ENCODE measurements at places on chromosomes 1 and 21.

GRCh38 chr1:44609768-44610526 is 64.3 kb downstream of the TMEM53 start:
- DNase-seq: no peak

- DNase-seq: no peak
These were observed 5.8 kb downstream of the VASH2 start for GRCh38 chr1:212955961-212956620.

DNA sequence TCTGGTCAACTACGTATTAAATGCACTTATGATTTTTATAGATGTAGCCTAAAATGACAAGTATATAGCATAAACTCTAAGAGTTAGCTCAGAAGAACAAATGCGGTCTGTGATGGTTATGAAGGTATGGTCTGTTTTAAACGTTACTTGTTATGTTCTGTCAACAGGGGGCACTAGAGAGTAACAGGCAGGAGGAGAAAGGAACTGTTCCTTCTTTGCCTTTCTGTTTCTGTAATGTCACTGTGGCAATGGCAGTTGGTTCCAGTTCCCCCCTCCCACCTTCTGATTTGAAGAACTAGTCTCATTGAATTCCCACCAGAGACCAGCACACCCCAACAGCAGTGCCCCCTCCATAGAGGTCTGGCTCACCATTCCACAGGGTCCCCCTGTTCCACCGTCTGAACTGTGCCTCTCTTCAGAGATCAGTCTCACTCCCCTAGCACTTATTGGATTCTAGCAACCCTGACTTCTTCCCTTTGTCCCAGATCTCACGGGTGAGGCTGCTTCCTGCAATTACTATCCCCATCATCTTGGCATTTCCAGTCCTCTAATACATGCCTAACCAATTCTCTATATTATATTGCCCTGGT is 14.0 kb downstream of the KRTAP24-1 start:
- no peak for DNase-seq

GRCh38 chr1:157132616-157133167 is 5.5 kb downstream of the ETV3 start:
- no peak for DNase-seq

DNA sequence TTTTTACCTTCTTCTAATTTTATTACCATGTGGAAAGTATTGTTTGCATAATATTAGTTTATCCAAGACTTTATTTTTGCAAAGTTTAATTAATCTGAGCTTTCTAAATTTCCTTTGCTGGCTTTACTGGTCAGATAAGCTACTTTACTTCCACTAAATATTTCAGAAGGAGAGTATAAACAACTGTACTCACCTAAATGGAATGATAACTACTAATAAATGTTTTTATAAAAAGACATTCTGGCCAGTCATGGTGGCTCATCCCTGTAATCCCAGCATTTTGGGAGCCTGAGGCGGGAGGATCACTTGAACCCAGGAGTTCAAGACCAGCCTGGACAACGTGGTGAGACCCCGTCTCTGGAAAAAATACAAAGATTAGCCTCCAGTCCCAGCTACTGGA is 36.0 kb downstream of the ATP8B2 start:
- no peak for DNase-seq

GRCh38 chr1:212615201-212615470 is 6.6 kb downstream of the ATF3 start:
- no peak for DNase-seq

DNA sequence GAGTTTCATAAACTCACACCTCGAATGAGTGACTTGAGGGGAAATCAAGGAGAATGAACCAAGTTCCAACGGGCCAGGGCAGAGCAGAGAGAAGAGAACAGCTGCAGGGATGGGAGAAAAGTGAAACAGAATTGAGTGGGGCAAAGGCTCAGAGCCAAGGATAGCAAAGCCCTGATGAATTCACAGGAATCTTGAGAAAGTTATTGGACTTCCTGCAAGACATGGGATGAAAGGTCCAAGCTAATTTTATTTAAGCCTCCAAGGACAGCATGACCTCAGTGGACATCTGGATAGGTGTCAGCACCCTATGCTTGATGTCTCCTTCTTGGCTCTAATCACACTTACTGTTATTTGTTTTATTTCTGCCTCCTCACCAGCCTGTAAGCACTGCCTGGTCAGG is 43.0 kb upstream of the RAVER2 start:
- no peak for DNase-seq

DNA sequence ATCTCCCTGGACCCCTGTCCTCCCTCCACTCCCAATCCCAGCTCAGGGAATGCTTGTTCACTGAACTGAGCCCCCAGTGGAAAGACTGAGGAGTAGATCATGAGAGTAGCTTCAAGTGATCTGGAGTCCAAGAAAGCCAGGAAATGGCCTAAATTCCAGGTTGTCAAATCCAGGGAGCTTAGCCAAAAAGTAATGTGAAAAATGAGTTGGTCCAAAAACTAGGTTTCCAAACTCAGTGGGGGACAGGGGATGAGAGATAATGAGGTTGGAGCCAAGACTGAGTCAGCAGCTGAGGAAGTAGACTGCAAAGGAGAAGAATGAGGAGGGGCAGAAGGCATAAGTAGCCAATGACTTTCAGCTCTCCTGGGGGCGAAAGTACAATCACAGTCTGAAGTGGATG is 284.1 kb upstream of the BEND5 start:
- no peak for DNase-seq

- DNase-seq: peak; percentile 66
These were observed 536 bp downstream of the LGALS8 start for GRCh38 chr1:236524142-236524894.

DNA sequence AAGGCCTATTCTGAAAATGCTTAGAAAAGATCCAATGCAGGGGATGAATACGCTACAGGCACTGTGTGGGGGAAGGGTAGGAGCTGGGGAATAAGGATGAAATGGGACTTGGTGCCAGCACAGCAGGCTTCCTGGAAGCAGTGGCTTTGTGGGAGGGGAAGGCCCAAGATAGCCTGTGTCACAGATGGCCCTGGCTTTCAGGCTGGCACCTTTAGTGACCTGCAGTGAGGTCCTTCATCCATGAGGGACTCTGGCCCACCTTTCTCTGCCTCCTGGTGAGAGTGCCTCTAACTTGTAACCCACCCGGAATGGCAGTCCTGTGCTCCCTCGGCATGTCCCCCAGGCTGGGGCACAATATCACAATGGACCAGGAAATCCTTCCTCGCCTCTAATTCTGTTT is 919 bp downstream of the CHI3L1 start:
- DNase-seq: no peak

DNA sequence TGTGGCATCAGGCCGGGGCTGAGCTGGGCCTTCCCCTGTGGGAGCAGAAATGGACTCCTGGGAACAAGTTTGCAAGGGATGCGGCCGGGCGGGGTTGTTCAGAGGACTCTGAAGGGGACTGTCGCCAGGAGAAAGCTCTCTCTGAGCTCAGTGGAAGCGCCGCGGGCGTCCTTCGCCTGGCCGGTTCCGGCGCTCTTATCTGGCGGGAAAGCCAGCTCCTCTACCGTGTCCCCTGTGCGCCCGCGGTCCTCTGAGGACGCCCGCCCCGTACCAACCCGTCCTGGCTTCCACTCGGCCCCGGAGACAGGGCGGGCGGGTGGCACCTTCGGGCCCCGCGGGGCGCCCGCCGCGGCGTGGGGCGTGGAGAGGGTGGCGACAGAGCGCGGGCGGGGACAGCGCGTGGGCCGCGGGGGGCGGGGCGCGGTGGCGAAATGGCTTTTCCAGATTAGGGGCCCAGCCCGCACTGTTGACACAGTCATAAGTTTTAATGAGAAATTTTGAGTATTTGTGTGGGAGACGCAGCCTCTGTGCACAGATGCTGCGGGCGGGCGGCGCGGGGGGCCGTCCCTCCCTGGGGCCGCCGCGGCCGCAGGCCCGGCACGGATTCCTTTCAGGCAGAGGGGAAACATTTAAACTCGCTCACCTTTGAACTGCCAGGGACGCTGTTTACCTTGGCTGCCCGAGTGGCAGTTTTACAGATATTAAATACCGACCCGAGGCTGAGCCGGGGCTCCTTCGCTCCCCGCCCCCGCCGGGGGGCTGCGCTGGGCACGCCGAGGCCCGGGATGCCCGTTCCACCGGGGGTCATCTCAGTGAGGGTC is 70.2 kb downstream of the FOXD2 start:
- DNase-seq: no peak

DNA sequence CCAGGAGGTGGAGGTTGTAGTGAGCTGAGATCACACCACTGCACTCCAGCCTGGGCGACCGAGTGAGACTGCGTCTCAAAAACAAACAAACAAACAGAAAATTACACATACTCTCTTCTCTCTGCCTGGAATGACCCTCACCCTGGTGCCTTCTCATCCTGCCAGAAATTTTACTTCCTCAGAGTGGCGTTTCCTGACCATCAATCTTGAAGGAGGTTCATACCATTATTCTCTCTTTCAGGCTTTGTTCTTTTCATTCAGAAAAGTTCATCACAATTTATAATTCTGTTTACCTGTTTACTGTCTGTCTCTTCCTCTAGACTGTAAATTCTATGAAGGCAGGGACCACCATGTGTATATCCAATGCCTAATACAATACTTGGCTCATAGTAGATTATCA is 79.3 kb downstream of the RPS6KA1 start:
- no peak for DNase-seq

GRCh38 chr1:226686440-226687425 is 52.3 kb downstream of the ITPKB start:
- no peak for DNase-seq

- DNase-seq: no peak
These were observed 236.2 kb upstream of the NRIP1 start for GRCh38 chr21:15301014-15301413.

DNA sequence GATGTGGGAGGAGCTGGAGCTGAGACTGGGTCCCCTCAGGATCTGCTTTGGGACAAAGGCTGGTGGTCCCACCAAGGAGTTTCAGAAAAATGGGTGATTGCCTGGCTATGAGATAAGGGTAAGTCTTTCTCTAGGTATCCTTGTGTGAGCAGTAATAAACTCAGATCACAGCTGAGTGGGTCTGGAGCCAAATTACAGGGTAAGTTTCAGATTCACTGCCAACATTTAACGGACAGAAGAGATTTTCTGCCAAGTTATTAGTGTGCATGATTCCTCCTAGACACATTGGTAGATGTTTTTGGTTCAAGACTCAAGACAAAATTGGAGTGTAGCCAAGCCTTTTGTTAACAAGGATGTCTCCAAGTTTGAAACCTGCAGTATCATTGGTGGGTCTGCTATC is 7.5 kb downstream of the CD1B start:
- no peak for DNase-seq

GRCh38 chr1:161227196-161227871 is 1.5 kb downstream of the TOMM40L start:
- peak; percentile 82 for DNase-seq

GRCh38 chr1:6200188-6200809 is 904 bp upstream of the RPL22 start:
- DNase-seq: no peak

DNA sequence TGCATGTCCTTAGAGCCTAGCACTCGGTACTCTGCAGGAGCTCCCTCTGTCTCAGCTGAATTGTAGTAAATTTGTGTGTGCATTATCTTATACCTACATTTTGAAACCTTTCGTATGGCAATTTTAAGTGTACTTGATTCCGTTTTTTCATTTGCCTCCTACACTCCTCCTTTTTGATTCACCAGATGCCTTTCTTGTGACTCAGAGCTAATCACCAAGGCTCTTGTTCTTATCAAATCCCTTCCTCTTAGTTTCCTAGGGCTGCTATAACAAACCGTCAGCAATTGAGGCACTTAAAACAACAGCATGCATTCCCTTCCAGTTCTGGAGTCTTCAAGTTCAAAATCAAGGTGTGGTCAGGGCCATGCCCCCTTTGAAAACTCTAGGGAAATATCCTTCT is 261.0 kb downstream of the ASTN1 start:
- DNase-seq: no peak

GRCh38 chr1:63813829-63814277 is 40.0 kb downstream of the ROR1 start:
- no peak for DNase-seq

DNA sequence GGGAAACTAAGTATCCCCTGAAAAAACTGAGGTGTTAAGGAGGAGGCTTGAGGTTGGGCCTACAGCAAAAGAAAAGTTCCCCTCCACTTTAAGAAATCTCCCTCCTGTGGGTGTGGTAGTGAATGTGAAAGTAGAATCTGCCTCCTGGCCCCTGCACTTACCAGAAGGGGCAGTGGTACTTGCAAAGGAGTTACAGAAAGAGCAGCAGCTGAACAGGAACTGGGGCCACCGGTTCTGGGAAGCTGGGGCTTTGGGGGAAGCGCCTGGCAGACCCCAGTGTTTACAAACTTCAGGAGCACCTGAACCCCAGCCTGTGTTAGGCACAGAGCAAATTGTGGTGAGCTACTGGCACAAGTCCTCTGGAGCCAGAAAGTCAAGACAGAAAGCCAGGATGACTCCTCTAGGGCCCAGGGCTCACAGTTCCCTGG is 250.2 kb upstream of the FGGY start:
- no peak for DNase-seq

DNA sequence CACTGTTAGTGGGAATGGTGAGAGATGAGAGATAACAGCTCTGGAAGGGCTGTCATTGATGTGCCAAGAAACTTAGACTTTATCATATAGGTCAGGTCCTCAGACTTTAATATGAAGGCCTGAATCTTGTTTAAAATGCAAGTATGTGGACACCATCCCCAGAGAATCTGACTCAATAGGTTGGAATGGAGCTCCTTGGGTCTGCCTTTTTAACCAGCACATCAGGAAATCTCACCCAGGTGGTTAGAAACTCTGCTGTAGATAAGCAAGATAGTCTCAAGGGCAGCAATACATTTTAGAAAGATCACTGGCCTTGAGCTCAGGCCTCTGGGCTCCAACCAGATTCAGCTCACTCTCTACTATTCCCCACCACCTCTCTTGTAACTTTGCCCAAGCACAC is 180.4 kb downstream of the SLC44A5 start:
- no peak for DNase-seq

DNA sequence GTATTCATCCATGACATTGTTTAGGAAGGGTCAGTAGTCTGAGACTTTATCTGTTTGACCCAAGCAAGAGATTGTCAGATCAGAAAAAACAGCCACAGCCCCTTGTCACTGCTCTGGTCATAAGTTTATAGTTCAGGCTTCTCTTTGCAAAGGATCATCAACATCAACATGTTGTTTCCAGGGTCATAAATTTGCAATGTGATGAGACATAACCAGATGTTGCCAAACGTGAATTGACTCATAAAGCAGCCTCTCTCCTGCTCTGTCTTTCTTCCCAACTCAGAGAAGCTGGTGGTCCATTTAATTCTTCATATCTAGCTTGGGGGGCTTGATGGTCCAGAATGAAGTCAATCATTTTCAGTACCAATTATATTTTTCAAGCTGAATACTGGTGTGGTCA is 507.2 kb upstream of the PBX1 start:
- no peak for DNase-seq

DNA sequence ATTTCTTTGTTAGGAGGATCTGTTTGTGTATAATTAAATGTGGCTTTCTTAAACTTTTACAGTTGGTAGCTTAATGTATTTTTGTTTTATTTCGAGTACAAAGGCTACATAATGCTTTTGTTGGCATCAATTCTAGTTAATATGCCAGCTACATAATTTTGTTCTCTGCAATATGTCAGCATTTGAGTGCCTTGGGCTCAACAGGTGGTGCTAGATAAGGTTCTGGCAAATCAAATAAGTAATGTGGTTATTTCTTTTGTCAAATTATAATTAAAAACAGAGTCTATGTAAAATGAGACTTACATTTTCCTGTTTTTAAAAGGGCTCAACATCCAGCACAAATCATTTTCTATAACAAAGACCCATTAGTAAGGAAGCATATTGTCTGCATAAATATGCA is 410.6 kb upstream of the NR5A2 start:
- DNase-seq: no peak

GRCh38 chr1:186492531-186493291 is 31.8 kb upstream of the PDC start:
- DNase-seq: no peak
